ENCODE measurements at places on chromosomes 12 and 14.

DNA sequence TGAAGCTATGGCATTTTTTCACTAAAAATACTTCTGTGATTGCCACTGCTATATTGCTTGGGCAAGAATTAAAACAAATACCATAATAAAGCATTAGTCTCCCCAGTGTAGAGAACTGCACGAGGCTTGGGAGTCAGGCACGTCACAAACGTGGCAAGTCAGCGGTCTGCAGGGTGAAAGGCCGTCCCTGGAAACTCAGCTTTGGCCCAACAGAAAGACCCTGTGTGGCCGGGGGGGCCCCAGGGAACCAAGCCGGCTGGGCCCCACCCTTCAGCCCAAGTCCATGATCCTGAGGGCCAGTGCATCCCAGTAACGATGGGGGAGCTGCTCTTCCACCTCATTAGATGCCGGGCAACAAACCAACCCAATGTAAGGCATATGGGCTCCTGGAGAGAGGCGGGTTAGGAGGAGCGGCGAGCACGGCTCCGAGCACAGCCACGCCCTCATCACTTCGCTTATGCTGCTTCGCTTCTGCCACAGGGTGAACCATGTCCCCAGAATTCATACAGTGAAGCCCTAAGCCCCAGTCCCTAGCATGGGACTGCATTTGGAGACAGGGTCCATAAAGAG, 50.9 kb upstream of the GPR68 start:
- DNase-seq = no peak

GRCh38 chr12:20560935-20561334, 134.2 kb upstream of the SLCO1C1 start:
- DNase-seq = no peak

DNA sequence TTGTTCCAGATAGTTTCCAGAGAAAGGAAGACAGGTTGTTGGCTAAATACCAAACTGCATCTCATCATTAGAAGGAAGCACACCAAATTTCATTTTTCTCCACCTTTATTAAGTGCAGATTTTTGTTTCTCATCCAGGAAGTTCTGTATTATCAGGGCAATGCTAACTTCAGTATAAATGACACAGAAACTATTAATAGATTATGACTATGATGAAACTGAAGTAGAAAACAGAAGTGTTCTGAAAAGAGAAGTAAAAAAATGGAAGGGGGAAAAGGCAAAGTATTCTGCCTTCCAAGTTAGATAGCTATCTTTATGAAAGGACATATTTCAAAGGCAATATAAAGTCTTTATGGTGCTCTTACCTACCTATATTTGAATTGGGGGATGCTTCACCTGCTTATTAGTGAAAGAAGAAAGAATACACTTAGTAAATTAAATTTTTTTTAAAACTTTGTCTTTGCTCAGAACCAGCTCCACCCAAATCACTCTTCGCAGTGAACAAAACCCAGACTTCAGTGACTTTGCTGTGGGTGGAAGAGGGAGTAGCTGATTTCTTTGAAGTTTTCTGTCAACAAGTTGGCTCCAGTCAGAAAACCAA, 223.9 kb downstream of the PTPRO start:
- DNase-seq = no peak

DNA sequence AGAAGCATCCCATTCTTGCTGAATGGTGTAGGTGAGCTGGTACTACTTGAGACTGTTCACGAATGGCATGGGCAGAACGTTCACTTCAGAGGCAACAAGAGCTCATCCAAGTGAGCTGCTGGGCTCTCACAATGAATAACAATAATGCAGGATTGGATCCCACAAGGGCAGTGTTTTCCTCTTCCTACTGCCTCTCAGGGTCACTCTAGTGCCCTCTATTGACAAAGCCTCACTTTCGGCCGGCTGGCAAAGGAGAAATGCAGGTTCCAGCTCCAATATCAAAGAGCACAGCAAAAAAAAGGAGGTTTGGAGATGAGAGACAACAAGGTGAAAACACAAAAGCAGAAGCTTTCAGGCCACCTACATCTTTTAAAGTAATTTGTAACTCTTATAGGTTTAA, 74.6 kb upstream of the MYF6 start:
- DNase-seq = no peak

GRCh38 chr14:37763266-37763665, 167.8 kb downstream of the TTC6 start:
- no peak for DNase-seq

DNA sequence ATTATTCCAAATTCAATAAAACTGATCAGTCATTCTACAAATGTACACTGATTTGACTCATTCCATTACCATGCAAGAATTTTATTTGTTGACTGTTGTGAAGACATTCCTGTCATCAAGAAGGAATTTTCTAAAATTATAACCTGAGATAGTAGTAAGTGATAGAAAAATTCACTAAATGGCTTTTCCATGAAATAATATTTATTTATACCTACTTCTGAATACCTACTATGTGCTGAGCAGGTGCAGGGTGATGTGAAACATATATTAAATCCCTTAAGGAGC, 841.7 kb downstream of the NRXN3 start:
- no peak for DNase-seq

DNA sequence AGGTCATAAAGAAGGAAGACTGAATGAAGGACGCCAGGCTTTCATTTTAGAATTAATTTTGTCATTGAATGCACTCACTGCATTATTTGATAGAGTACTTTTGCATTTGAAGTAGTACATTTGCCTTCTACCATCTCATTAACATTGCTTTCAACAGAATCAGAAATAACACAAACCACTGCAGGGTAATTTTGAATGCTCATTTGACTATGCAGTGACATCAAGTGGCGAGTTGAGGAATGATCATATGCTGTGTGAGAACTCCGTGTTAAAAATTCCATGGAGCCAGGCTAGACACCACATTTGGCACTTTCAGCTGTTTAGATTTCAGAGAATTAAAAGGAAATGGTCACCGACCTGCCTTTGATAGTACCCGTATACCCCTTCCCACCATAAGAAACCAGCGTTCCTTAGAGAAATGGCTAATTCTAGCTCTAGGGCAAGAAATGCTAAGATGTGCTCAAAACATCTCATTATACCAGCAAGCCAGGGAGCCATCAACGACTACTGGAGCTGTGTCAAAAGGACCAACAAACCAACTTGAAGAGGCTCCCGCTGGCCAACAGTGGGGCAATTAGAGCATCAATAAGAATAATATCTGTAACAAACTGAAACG, 16.5 kb downstream of the HEBP1 start:
- peak; percentile 66 for DNase-seq

DNA sequence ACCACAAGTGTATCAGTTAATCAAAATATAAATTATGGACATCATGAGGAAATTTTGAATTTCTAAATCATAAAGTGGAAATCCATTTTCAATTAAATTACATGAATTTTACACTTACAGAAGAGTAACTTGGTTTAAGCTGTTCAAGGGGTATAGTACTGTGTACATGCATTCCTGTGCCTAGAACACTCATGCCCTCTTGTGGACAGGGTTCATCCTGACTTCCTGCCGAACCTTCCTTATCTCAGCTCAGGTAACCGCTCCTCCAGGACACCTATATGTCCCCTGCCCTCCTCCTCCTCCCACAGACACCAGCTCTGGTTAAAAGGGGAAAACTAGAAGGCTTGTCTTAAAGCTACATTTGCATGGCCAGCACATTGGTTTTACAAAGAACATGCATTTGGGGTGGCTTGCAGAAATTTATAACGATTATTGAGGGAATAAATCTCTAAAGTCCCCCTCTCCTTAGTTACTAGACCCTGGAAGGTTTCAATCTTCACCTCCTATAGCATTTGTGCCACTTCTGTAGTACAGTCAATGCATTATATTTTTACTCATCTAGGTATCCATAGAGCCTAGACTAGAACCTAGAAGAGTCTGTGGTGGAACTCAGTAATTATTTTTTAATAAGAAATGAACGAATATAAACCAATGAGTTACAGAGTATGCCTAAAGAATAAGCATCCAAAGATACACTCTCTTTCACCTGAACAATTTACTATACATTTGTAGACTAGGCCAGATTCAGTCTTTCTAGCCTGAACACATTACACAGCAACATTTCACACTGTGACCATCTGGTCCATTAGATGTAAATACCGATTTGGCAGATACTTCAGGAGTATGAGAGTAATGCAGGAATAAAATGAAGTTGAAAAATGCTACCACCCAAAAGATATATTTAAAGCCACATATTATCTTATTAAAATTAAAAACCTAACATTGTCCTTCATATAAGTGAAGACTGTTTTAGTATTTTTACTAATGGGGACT, 345.6 kb downstream of the PAWR start:
- DNase-seq = peak; percentile 21

DNA sequence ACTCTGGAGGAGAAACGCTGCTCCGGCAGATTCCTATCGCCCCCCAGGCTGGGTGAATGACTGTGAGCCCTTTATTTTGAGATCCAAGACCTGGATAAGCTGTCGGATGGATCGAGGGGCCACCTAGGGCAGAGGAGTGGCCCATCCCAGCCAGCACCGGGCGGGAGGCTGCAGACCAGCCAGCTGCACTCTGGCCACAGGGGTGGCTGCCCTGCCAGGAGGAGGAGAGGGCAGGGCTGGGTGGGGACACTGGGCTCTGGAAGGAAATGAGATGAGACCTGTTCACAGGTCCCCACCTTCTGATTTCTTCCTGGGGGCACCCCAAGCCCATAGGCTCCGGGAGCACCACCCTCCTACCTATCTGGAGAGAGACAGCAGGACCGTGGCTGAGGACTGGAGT, 140.0 kb downstream of the PIWIL1 start:
- DNase-seq = no peak

DNA sequence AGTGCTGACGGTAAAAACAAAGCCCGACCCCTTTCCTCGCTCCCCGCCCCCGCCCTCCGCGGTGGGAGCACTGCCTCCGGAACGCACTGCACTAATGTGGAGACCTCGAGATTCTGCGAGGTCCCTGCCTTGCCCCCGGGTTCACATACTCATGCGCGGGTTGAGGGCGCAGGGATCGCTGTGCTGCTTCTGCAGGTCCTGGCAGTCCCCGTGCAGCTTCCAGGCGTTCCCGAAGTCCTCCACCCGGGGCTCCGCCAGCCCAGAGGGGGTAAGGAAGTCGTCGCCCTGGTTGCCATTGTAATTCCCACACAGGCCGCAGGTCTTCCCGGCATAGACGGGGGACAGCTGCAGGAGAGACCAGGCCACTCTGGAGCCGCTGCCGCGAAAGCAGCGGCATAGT, 66.8 kb downstream of the VWF start:
- DNase-seq = no peak

- DNase-seq = no peak
These were observed 150.0 kb downstream of the CRADD start for GRCh38 chr12:93827179-93827578.

DNA sequence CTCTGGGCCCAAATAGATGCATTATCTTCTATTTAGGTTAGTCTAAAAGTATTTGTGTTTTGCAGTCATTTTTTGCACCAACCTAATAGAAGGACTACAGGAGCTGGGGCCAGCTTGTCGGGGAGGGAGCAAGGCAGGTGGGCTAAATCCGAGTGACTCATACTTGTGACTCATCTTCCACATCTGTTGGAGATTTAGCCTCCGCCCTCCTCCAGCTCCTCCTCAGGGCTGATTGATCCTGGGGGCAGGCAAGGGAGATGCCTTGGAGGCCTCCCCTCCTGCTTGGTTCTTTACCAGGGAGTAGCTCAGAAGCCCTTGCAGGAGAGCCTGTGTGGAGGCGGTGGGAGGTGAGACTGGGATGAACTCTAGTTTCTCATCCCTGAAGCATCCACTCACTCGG, 27.9 kb downstream of the RHOF start:
- peak; percentile 88 for DNase-seq

- DNase-seq = no peak
These were observed 10.2 kb upstream of the LTBP2 start for GRCh38 chr14:74622257-74622656.

GRCh38 chr14:49892301-49892635, 614 bp upstream of the ARF6 start:
- peak; percentile 47 for DNase-seq

DNA sequence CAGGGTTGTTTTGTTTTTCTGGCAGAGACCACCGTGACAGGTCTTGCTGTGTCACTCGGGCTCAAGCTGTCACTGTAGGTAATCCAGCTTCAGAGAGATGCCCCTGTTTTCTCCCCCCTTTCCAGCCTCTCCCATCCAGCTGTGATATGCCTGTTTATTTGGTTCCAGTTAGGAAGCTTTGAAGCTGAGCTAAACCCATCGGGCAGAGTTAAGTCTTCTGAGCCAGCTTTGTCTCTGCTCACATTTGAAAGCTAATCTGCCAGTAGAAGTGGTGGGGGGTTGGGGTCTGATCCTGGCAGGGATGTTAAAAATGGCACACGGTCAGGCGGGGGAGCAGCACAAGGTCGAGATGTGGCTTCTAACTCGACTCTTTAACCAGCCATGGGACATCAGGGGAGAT, 130.0 kb downstream of the TSPAN9 start:
- DNase-seq = no peak

- no peak for DNase-seq
These were observed 68.6 kb downstream of the SLC25A47 start for GRCh38 chr14:100391724-100392123.

GRCh38 chr12:77007476-77007875, 57.9 kb downstream of the E2F7 start:
- no peak for DNase-seq

GRCh38 chr14:77120771-77121743, 20.5 kb downstream of the ZDHHC22 start:
- DNase-seq = peak; percentile 68

DNA sequence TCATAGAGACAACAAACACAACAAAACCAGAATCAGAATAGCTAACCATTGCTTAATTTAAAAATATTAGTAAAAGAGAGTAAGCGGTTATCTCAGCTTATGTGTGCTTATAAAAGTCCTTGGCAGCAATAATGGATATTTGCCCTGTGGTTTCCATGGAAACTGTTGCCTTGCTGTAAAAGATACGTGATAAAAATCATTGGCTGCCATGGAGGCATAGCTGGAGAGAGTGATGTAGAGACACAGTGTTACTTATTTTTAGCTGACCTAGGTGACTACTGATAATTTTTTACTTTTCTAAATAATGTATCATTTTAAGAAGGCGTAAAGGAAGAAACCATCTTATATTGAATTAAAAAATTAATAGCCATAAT, 92.9 kb downstream of the ERC1 start:
- no peak for DNase-seq

GRCh38 chr14:101478796-101479410, 82.4 kb upstream of the DIO3 start:
- no peak for DNase-seq

GRCh38 chr12:57918147-57918546, 23.2 kb upstream of the ATP23 start:
- DNase-seq = no peak

DNA sequence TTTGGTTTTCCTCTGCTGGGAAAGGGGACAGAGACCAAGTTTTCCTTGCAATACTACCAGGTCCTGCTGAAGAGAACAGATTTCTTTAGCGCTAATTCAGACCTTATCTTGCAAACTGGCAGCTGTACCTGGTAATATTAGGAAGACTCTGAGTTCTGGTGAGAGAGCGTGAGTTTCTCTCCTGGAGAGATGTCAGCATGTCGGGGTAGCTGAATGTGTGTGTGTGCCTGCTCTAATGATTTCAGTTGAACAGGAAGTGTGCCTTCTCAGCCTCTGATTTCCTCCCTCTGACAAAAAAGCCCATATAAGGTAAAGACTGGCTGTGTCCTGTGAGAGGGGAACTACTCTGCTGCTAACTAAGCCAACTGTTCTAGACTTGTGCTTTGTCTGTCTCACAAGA, 10.3 kb upstream of the ERP27 start:
- no peak for DNase-seq

- DNase-seq = no peak
These were observed 22.0 kb downstream of the OR5AU1 start for GRCh38 chr14:21133901-21134300.

- DNase-seq = no peak
These were observed 5.1 kb upstream of the SLC38A2 start for GRCh38 chr12:46377678-46378077.

GRCh38 chr14:93049867-93050331, 65.8 kb downstream of the ITPK1 start:
- no peak for DNase-seq

- DNase-seq = peak; percentile 29
These were observed 1.6 kb downstream of the SLC16A7 start for GRCh38 chr12:59597385-59597781.
